HepG2 (cell line): ENCODE measurements at places on chromosomes 6 and 20. TPM values are rescaled to one million over a fixed set of nuclear protein-coding genes. Genes with fewer than 3 reads are reported as not detected.

- H3K4me1 ChIP-seq: peaks cover 35% of the 10 kb centered on the region
- H3K27ac ChIP-seq: no peak overlapping the region
- H3K27me3 ChIP-seq: no peaks in the 10 kb centered on the region
- no peak for DNase-seq
- no peaks in the 10 kb centered on the region for H3K36me3 ChIP-seq
Observed at GRCh38 chr6:4788482-4788881, 12.3 kb downstream of the CDYL start.

DNA sequence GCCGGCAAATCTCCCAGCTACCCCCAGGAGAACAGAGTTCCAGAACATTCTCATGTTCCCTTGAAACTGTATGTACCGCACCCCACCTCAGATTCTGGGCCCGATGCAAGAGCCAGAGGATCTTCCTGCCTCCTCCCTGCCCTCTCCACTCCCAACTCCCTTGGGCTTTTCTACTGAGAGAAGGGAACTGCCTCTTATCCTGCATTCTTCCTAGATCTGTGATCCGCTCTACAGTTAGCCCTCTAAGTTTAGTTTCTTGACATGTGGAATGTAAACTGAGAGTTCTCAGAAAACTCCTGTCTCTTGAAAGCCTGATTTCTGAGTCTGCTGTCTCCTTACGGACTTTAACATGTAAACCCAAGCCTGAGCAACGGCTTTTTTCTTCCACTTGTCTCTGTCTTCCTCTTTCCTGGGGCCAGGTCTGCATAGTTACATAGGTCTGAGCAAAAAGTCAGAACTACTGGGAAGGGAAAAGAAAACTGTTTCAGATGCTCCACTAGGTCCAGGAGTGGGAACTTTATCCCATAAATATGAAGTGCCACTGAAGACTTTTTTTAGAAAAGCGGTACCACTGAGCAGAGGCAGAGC is 86.5 kb upstream of the TNFAIP3 start:
- no peak overlapping the region for H3K27ac ChIP-seq
- no peak overlapping the region for H3K4me3 ChIP-seq
- H3K4me1 ChIP-seq: peaks cover 57% of the 10 kb centered on the region
- no peaks in the 10 kb centered on the region for H3K27me3 ChIP-seq

DNA sequence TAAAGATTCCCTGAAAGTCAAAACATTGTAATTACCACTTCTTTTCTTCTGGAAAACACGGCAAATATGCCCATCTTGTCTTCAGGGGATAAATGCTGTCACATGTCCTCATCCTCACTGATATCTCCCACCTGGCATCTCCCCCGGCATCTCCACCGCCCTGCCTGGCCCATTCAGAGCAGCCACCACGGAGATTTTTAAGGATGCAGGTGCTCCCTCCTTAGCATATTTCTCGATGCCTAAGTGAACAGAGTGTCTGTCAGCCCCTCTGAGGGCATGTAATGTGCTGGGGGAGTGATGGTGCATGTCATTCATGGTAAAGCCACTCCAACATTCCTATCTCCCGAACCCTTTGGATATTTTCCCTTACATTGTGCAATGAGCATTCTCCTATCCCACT is 215.5 kb downstream of the PREX1 start:
- H3K27ac ChIP-seq: no peak overlapping the region
- peaks cover 2% of the 10 kb centered on the region for H3K27me3 ChIP-seq
- H3K36me3 ChIP-seq: no peaks in the 10 kb centered on the region
- H3K4me3 ChIP-seq: no peak overlapping the region
- H3K4me1 ChIP-seq: peaks cover 20% of the 10 kb centered on the region
- no peak for DNase-seq

GRCh38 chr6:76453270-76453669 is 380.8 kb upstream of the IMPG1 start:
- H3K27ac ChIP-seq: no peak overlapping the region
- DNase-seq: no peak
- no peak overlapping the region for H3K4me3 ChIP-seq
- H3K27me3 ChIP-seq: no peaks in the 10 kb centered on the region

DNA sequence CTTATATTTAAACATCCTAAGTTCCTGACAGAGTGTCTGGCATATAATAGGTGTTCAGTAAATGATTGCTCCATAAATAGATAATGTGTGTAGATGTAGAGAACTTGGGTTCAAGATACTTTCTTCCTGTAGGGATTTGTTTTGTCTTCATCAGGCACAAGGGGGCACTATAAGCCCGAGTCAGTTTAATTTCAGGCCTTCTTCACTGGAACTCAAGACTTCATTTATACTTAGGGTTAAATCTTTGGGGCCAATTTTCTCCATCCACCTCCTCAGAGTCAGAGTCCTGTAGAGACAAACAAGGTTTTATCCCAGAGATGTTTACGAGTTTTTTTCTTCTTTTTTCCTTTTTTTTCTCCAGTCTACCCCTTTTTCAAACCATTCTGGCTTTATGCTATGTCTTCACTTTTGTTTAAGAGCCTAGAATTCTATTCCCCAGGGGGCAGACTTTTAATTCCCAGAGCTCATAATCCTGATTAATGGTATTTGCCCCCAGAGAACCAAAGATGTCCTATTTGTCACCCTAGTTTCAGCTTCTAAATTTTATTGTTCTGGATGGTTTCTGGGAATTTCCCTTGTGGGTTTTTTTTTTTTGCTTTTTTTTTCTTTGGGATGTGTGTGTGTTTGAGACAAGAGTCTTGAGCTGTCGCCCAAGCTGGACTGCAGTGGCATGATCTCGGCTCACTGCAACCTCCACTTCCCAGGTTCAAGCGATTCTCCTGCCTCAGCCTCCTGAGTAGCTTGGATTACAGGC is 88.4 kb downstream of the HFE start:
- peaks cover 12% of the 10 kb centered on the region for H3K4me1 ChIP-seq
- no peak overlapping the region for H3K27ac ChIP-seq
- DNase-seq: peak; percentile 72
- no peak overlapping the region for H3K4me3 ChIP-seq
- no peaks in the 10 kb centered on the region for H3K36me3 ChIP-seq

- no peaks in the 10 kb centered on the region for H3K36me3 ChIP-seq
- H3K4me1 ChIP-seq: peaks cover 5% of the 10 kb centered on the region; the same call in 1 of the 2 replicates
- no peak overlapping the region for H3K27ac ChIP-seq
- peaks cover 46% of the 10 kb centered on the region for H3K27me3 ChIP-seq
- H3K4me3 ChIP-seq: no peak overlapping the region
Observed at GRCh38 chr6:137045222-137045789, 541 bp upstream of the IL20RA start.

DNA sequence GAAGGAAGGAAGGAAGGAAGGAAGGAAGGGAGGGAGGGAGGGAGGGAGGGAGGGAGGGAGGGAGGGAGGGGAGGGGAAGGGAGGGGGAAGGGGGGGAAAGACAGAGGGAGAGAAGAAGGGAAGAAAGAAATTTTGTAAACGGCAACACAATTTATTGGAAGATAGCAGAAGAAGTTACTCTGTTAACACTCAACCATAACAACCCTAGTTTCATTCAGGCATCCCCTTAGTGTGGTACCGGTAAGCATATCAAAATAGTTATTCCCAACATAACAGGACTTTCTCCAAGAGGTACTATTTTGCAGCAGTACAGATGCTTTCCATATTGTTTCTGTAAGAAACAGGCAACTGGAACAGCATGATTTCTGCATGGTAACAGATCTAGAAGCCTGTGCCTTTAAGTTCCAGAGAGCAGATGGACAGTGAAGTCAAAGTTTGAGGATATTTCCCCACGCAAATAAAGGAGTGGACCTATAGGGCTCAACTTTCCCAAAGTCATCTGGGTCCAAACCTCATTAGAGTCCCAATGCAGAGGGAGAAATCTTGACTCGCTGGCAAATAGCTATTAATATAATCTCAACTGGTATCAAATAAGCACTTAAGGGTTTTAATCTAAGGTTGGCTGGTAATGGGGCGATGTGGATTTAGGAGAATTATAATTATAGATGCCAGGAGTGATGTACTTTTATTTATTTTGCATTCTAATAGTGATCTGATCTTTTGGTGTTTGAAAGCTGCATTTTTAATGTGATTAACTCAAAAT is 69.4 kb downstream of the TENT5A start:
- H3K4me1 ChIP-seq: no peaks in the 10 kb centered on the region
- H3K27ac ChIP-seq: no peak overlapping the region
- H3K27me3 ChIP-seq: no peaks in the 10 kb centered on the region
- no peaks in the 10 kb centered on the region for H3K36me3 ChIP-seq

The VNN1 gene
- 0.41 and 0.62 TPM in 2 replicates for total RNA-seq

The RNF144B gene
- 4.3 and 5.3 TPM in 2 replicates for total RNA-seq
